ENCODE measurements at places on chromosomes 7 and 10. TPM values are rescaled to one million over a fixed set of nuclear protein-coding genes. Genes with fewer than 3 reads are reported as not detected.

FRMPD2 gene
- total RNA-seq, result 0.07 TPM

TBATA gene
- not detected for total RNA-seq

AOC1 gene
- 0.48 TPM for total RNA-seq

ERVW-1 gene
- not detected for total RNA-seq

- DNase-seq, result peak; percentile 74
Observed at GRCh38 chr7:518630-519483, 789 bp downstream of the PDGFA start.

DNA sequence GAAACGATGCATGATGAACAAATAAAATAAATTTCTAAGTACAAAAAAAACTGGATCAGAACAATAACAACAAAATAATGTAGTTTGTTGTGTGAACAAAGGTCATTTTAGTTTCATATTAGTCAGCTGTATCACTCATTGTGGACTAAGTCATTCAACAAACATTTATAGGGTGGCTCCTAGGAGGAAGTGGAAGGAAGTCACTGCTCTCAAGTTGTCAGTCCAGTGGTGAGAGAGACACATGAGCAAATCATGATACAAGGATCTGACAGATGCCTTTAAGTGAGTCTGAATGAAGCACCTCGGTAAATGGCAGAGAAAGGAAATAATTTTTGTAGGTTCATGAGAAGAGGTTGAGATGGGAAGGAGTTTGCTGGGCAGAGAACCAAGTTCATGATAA is 56.8 kb downstream of the EPDR1 start:
- no peak for DNase-seq

- DNase-seq, result no peak
Observed at GRCh38 chr10:101563007-101563406, 25.1 kb downstream of the POLL start.

NUTM2A gene
- 0.41 TPM for total RNA-seq

SMKR1 gene
- total RNA-seq, result 1.2 TPM

DNA sequence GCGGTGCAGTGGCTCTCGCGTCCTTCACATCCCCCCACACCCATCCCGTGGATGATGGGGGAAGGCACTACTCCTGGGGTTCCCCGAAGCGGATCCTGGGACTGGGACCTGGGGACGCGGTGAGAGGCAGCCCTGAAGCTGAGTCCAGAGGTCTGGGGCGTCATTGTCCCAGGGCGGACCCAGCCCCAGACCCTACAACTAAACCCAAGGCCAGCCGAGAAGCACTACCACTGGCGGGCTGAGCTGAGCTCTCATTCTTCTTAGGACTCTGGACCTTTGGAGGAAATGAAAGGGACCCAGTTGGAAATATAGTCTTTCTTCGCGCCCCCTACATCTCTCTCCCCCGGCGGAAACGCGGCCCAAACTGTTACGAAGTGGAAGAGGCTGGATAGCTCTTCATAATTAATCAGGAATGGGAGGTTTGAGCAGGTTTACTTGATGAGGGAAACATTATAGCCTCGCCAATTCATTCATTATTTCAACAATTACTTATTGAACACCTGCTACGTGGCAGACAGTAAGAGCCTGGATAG is 389 bp upstream of the FBXL15 start:
- DNase-seq, result no peak

DNA sequence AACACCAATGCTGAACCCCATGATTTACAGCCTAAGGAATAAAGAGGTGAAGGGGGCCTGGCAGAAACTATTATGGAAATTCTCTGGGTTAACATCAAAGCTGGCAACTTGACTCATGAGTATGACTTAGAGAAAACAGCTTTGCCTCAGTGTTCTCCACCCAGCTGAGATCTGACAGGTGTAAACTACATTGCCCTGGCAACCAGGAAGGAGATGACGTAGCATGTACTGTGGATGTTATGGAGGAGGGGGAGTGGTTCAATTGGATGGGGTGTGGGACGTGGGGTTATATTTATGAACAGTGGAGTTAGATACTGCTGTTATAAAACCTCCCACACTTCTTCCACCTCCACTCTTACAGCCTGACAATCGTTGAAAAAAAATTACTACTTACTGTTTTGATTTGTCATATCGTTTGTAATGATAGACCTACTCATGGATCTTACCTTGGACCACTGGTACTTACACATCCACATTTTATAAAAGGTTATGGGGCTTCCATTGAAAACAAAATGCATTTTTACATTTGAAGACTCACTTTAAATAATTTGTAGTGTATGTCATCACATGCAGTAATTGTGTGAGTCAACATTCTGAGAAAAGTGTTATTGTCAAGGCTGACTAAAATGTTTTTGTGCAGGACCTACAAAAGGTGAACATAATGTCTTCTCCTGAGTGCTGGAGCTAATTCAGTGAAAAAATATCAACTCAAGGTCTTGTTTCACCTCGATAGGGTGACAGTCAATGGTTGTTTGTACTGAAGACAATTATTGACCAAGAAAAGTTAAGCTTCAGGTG is 6.4 kb downstream of the OR2F1 start:
- DNase-seq, result no peak

- no peak for DNase-seq
Observed at GRCh38 chr10:72029414-72029813, 58.9 kb downstream of the SPOCK2 start.

DNA sequence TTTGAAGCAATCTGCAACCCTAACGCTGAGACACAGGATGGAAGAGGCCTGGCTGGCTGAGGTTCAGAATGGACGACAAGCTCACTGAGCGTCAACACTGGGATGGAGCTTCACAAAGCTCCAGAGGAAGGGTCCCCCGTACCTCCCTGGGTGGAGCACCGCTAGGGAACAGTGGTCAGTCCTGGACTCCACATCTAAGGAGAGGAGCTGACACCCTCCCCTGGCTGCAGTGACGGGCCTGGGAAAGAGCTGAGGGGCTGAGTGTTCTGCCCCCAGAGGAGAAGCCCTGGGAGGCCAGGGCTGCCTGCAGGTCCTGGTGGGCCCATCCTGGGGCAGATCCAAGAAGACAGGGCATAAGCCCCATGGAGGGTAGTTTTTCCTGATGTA is 146.2 kb downstream of the ARHGAP22 start:
- DNase-seq, result no peak

SFTPA1 gene
- total RNA-seq, result not detected

DNA sequence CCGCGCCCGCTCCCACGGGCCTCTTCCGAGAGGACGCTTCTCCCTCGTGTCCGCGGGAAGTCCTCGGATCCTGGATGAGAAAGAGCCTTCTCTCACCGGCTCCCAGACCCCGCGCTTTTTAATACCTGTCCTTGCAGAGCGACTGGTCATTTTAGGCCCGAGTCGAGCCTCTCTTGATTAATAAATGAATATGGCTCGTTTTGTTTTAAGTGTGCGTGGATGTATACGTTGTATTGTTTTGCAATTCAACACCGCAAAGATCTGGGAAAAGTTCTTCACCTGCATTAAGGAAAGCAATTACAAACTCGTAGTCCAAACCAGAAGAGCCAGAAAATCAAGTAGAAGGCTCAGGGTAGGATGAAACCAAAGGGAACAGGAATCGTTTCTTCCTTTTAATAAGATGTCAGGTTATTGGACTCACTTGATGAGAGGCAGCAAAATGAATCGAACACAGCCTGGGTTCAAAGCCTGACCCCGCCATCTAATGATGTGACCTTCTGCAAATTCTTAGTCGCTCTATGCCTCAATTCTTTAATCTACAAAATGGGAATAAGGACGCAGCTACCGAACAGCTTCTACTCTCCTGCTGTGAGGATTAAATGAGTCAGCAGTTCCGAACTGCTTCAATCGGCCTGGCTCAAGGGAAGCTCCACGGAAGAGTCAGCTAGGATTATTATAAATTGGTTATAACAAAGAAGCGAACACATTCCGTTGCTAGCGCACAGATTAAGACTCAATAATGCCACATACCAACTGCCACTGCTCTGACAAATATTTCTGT is 277.8 kb upstream of the NEBL start:
- no peak for DNase-seq

DNA sequence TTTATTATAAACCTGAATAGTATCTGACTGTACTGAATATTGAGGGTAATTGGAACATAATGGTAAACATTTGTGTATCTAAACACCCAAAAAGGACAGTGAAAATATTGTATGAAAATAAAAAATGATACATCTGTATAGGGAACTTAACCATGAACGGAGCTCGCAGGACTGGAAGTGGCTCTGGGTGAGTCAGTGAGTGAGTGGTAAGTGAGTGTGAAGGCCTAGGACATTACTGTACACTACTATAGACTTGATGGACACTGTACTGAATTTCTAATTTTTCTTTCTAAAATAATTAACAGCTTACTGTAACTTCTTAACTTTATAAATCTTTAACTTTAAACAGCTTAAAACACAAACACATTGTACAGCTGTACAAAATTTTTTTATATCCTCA is 454.5 kb upstream of the FZD8 start:
- no peak for DNase-seq

DNA sequence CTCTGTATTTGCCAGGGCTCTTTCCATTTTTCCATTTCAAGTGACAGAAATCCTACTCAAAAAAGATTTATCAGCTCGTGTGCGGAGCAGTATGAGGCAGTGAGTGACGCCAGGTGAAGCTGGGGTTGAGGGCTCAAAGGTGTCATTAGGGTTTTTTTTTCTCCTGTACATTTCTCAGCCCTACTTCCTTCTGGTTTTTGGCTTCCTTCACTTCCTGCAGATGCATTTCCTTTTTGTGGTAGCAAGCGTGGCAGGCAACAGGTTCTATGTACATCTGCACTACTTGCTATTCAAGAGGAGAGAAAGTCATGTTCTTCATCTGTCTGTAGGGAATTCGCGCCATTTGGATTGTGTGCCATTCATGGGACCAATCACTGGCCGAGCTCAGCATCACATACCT is 52.8 kb upstream of the AOAH start:
- DNase-seq, result no peak

DNA sequence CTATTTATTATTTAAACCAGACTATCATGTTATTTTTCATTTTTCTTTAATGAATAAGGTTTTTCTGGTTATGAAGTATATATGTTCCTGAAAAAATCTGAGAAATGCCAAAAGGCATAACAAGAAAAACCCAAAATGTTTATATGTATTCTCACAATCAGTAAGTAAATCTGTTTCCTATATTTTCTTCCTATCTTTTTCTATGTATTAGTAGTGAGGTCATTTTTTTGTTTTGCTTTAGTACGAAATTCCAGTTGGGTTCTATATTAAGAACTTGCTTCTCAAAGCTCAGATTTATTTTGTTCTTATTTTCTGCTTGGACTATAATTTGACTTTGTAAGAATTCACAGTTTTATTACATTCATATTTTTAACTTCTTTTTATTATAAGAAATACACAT is 287.5 kb upstream of the NFE2L3 start:
- no peak for DNase-seq

C10orf71 gene
- total RNA-seq, result not detected

LOXL4 gene
- 0.13 TPM for total RNA-seq

GRCh38 chr10:24456322-24456721 is 247.4 kb downstream of the KIAA1217 start:
- no peak for DNase-seq

GRCh38 chr10:127993056-127993690 is 86.3 kb downstream of the PTPRE start:
- no peak for DNase-seq

- no peak for DNase-seq
Observed at GRCh38 chr10:58048936-58049335, 218.8 kb downstream of the IPMK start.
